NK-92 treated with Interleukin-12 subunit alpha and Interleukin-12 subunit beta, amount 100 ng/mL, for 24 hours (cell line): ENCODE measurements at places on chromosomes 11 and 22.

DNA sequence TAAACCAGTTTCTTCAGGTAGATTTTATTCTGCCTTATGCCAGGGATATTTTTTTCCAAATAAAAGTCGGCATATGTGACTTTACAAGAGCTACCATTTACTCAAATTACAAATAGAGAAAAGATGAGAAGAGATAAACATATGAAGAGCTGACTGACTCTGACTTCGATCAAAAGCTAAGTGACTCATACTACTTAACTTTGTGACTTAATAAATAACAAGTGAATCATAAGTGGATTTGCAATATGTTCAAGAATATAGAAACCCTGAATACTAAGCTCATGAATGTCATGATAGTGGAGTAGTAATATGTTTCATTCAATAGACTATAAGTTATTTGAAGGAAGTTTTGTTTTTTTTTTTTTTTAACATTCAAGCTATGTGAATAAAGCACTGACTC lies 130.5 kb upstream of the ANO3 start:
- no peak for DNase-seq

- DNase-seq, result no peak
Measured at GRCh38 chr11:45078236-45079074, 68.0 kb upstream of the PRDM11 start.

- no peak for DNase-seq
Measured at GRCh38 chr11:35234460-35235156, 95.6 kb downstream of the CD44 start.

DNA sequence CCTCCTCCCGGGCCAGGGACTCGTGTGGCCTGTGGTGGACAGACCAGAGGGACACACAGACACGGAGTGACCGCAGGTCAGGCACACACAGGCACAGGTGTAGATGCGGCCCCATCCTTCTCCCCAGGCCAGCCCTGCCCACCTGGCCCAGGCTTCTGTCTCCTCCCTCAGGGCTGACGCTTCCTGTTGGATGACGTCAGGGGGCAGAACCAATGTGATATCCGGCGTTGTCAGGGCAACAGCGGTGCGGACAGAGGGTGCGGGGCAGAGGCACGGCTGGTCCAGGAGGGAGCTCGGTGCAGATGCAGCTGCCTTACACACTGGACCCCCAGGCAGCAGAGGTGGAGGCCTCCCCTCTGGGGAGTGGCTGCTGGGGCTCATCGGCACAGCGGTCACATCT lies 2.9 kb upstream of the TUBGCP6 start:
- no peak for DNase-seq

- DNase-seq, result no peak
Measured at GRCh38 chr11:57597461-57597915, at the start of gene SERPING1. SERPING1 (plus strand) TSS chr11:57597685; CDS start chr11:57598271, 586 bp downstream.

DNA sequence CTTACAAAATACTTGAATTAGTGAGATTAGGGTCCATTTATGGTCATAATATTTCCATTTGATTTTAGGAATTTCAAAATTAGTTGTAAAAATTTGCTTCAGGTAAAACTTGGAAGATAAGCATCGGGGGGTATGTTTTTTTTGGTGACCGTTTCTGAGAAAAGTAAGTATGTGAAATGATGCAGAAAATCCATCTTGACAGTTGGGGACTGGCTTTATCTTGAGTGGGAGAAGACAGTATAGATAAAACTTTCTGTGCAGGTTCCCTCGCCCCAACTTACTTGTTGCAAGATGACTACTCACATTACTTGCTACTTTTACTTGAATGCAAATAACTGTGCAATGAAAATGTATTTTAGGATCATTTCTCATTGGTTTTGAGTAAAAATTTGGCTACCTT lies 49.5 kb downstream of the DNAJC24 start:
- no peak for DNase-seq

DNA sequence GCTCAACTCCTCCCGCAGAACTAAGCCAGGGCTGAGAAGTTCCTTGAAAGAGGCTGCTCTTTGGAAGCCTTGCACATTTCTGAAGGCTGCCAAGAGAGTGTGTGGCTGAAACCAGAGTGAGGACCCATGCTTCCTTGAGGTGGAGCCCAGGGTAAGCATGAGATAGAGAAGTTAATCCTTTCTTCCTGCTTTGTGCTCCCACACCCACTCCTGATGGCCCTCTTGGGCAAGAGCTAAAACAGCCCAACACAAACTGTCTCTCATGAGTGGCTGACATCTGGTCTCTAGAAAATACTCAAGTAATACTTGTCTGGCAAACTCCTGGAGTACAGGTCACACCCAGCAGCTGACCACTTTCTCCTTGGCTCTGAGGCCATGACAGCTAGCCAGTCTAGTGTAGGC lies 523.7 kb downstream of the INSC start:
- no peak for DNase-seq

DNA sequence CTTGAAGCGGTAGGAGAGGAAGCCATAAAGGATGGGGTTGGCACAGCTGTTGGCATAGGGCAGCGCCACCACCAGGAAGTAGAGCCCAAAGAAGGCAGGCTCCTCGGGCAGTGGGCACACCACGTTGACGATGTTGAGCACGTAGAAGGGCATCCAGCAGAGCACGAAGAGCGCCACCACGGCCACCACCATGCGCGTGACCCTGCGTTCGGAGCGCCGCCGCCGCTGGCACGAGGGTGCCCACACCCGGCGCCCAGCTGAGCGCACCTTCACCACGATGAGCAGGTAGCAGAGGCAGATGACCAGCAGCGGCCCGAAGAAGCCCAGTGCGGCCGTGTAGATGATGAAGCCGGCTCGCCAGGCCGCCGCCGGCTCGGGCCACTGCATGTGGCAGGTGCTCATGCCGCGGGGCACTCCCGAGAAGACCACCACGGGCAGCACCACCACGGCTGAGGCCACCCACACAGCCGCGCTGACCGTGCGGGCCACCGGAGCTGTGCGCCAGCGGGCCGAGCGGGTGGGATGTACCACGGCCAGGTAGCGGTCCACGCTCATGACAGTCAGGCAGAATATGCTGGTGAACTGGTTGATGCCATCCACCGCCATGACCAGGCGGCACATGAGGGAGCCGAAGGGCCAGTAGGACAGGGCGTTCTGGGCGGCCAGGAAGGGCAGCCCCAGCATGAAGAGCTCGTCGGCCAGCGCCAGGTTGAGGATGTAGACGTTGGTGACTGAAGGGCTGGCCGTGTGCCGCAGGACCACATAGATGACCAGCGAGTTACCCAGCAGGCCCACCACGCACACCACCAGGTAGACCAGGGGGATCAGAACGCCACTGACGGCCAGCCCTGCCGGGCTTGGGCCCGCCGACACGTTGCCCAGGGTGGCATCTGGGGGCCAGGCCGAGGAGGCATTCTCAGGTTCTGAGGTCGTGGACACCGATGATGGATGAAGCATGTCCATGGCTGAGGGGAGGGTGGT lies 5.1 kb downstream of the SSTR3 start:
- no peak for DNase-seq

GRCh38 chr11:43392713-43393112 lies 34.0 kb downstream of the TTC17 start:
- no peak for DNase-seq

- DNase-seq, result no peak
Measured at GRCh38 chr22:45709060-45709739, 37.6 kb downstream of the ATXN10 start.

DNA sequence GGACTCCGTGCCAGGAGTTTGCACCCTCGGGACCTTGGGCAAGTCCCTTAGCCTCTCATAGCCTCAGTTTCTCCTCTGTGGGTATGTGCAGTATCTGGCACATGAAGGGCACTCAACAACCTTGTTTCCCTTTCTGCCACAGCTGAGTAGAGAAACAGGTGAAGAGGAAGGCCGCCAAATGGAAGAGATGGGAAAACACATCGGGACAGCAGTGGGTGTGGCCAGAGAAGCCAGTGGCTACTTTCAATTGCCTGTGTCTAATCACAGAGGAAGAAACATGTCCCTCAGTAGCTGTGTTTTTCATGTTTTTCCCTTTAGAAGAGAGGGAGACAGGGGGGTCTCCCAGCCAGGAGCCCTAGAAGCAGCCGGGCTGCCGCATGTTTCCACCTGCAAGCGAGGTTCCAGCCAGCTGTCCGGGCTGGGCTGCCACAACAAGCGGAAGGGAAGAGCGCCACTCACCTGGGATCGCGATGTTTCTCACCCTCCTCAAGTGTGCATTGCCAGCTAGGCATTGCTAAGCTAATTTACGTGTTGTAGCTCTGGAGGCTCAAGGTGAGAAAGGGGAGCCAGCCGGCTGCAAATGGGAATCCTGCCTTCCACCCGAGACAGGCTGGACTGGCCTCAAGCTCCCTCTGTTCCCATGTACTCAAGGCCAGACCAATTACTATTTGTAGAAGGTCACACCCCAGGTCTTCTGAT lies 16.7 kb downstream of the ASPHD2 start:
- no peak for DNase-seq

GRCh38 chr11:69200331-69201065 lies 44.8 kb downstream of the SMIM38 start:
- DNase-seq, result no peak

DNA sequence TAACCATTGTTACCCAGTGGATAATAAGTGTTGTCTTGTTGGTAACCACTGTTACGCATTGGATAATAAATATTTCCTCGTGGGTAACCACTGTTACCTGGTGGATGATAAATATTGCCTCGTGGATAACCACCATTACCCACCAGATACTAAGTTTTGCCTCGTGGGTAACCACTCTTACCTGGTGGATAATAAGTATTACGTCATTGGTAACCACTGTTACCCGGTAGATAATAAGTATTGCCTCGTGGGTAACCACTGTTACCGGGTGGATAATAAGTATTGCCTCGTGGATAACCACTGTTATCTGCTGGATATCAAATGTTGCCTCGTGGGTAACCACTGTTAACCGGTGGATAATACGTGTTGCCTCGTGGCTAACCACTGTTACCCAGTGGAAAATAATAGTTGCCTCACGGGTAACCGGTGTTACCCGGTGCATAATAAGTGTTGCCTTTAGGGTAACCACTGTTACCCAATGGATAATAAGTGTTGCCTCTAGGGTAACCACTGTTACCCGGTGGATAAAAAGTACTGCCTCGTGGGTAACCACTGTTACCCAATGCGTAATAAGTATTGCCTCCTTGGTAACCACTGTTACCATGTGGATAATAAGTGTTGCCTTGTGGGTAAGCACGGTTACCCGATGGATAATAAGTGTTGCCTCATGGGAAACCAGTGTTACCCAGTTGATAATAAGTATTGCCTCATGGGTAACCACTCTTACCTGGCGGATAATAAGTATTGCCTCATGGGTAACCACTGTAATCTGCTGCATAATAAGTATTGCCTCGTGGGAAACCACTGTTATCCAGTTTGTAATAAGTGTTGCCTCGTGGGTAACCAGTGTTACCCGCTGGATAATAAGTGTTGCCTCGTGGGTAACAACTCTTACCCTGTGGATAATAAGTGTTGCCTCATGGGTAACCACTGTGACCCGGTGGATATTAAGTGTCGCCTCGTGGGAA lies 21.9 kb upstream of the NXPE4 start:
- DNase-seq, result no peak

GRCh38 chr11:65958774-65959420 lies 2.6 kb upstream of the SART1 start:
- no peak for DNase-seq

DNA sequence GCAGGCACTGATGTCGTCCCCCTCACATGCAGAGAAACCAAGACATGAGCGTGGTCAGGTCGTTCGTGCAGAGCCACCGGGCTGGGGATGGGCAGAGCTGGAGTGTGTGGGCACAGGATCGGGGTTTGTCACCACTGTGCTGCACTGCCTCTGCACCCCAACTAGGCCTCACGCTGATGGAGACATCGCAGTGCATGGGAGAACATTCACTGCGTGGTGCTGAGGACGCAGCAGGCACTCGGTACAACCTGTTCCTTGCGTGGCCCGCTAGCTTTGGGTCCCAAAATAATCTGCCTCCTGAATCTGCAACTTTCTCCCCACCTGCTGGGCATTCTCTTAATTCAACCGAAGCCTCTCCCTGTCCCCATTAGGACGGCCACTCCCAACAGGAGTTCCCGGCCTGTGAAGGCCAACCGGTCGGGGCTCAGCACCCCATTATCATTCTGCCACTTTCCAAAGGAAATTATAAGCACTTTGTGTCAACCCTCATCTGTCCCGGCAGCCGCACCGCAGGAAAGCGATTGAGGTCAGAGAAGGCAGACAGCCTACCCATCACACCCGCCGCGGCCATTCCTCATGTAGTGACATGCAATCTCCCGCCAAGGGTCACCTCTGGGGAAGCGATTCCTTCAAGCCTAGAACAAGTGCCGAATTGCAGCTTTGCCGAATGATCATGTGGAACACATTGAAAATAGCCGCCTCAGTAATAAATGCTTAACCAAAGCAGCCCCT lies 490.4 kb downstream of the MN1 start:
- no peak for DNase-seq

GRCh38 chr11:99368583-99368982 lies 347.8 kb downstream of the CNTN5 start:
- no peak for DNase-seq

GRCh38 chr11:60878245-60879101 lies 11.1 kb downstream of the ZP1 start:
- DNase-seq, result no peak

DNA sequence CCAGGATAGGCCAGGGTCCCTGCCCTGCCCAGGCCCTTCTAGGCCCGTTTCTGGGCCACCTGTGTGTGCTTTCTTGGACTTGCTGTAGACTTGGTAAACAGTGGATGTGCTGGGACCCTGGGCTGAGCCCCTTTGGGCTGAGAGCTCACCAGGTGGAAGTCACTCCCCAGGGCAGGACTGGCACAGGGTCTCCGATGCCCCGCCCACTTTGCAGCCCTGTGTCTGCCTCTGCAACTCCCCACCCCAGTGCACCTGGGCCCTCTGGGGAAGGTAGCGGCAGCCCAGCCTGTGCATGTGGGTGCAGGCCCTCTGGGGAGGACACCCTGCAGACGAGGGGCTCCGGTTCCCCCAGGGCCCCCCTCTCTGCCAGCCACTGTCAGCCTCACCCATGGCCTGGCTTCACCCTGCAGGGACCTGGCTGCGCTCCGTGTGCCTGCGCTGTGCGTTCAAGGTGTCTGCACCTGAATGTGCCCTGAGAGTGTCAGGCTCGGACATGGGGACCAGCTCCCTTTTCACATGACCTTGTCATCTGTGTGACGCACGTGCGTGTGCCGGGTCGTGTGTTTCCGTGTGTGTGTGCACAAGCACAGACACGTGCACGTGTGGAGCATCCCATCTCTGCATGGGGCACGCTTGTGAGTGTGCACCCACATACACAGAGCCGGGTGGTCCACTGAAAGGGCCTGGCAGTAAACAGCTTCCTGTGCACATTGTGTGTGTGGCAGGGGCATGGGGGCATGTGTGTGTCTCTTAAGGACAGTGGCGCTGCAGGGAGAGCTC lies 118.5 kb downstream of the KCNQ1OT1 start:
- DNase-seq, result no peak

GRCh38 chr11:10488121-10488933 lies 33.3 kb downstream of the AMPD3 start:
- no peak for DNase-seq
